ENCODE measurements at places on chromosomes 13 and 19.

DNA sequence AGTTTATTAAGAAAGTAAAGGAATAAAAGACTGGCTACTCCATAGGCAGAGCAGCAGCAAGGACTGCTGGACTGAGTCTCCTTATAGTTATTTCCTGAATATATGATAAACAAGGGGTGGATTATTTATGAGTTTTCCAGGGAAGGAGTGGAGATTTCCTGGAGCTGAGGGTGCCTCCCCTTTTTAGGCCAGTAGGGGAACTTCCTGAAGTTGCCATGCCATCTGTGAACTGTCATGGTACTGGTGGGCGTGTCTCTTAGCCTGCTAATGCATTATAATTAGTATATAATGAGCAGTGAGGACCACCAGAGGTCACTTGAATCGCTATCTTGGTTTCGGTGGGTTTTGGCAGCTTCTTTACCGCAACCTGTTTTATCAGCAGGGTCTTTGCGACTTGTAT lies 13.5 kb downstream of the ZSCAN5A start:
- DNase-seq, result no peak

- DNase-seq, result no peak
These were observed 277.5 kb downstream of the NHLRC3 start for GRCh38 chr13:39315796-39316195.

- no peak for DNase-seq
These were observed 67.8 kb downstream of the DGKH start for GRCh38 chr13:42116225-42116624.

DNA sequence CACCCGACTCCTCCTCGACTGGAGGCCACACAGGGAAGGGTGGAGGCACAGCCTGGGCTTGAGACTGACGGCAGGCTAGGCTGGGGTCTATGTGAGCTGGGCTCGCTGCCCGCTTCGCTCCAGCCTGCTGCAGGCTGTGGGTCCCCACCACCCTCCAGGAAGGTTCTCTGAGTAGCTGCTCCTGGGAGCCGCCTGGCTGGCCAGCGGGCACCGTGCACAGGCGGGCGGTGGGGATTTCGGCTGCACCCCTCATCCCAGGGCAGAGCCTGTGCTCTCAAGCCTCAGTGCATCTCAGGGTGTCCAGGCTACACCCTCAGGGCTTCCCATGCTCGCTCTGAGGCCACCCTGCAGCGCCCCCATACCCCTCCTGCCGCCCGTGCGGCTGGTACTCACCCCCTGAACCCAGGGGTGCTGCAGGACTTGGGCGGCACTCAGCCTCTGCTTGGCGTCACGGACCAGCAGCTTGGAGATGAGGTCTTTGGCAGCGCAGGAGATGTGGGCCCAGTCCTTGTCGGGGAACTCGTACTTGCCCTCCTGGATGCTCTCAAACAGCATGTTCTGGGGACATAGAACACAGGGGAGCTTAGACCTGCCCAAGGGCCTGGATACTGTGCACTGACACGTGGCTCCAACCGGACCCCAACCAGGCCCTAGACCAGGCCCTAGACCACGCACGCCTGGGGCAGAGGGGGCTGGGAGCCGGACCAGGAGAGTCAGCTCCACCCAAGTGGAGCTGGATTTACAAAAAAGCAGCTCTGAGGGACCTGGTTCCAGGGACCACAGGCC lies 10.2 kb downstream of the MKNK2 start:
- DNase-seq, result no peak

DNA sequence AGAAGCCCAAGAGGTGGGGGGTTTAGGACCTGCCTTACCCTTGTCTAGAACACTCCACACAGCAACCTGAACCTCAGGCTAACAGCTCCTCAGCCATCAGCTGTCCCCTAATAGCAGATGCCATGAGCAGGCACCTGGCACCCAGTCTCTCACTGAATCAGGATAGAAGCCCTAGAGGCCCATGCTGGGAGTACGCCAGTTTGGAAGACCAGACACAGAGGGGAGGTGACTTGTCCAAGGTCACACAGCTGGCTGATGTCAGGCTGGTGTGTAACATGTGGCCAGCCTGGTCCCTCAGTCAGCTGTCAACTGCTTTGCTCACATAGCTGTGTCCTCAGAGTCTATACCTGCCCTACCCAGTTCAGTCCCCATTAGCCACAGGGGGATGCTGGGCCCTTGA lies 12.8 kb upstream of the SAMD1 start:
- no peak for DNase-seq

DNA sequence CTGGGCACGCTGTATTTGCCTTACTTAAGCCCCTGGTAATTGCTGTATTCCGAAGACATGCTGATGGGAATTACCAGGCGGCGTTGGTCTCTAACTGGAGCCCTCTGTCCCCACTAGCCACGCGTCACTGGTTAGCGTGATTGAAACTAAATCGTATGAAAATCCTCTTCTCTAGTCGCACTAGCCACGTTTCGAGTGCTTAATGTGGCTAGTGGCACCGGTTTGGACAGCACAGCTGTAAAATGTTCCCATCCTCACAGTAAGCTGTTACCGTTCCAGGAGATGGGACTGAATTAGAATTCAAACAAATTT lies 676 bp downstream of the BRCA2 start:
- DNase-seq, result no peak

GRCh38 chr13:26132756-26133155 lies 80.9 kb upstream of the SHISA2 start:
- DNase-seq, result no peak

GRCh38 chr19:47135156-47135555 lies 4.5 kb downstream of the SAE1 start:
- no peak for DNase-seq

GRCh38 chr13:31204592-31204991 lies 4.8 kb downstream of the B3GLCT start:
- no peak for DNase-seq

- DNase-seq, result peak; percentile 36
These were observed 47.6 kb downstream of the PTPRS start for GRCh38 chr19:5292822-5293611.

GRCh38 chr13:43230989-43231388 lies 207.6 kb downstream of the DNAJC15 start:
- DNase-seq, result no peak

DNA sequence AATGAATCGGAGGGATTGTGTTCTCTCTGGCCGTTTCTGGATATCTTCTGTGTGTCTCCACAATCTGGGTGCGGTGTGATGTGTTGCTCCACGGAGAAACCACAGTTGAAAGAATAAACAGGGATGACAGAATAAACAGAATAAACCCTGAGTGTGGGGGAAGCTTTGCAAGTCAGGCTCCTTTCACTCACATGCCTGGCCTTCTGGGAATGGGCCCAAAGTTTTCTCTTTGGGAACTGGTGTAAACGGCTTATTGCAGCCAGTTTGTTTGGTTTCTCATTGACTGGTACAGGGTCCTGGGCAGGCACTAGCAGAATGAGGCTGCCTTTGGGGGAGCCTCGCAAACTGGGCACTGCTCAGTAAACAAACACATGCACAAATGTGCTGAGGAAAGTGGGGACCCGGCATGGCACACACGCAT lies 324.7 kb downstream of the DLEU7 start:
- DNase-seq, result no peak

DNA sequence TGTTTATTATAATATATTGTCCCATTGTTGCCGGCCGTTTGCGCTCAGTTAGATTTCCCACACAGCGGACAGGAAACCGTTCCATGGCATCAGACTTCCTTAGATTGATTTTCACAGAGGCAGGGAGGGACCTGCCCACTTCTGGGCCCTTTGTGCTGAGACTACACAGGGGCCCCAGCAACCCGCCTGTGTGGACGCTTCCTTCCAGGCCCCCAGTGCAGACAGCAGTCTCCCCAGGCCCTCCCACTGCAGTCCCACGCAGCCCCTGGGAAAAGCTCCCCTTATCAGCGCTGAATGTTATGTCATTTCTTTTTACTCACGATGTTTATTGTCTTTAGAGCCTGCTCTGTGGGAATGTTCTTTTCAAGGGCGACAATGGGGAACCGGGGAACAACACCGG lies 351.7 kb upstream of the ARGLU1 start:
- DNase-seq, result no peak

DNA sequence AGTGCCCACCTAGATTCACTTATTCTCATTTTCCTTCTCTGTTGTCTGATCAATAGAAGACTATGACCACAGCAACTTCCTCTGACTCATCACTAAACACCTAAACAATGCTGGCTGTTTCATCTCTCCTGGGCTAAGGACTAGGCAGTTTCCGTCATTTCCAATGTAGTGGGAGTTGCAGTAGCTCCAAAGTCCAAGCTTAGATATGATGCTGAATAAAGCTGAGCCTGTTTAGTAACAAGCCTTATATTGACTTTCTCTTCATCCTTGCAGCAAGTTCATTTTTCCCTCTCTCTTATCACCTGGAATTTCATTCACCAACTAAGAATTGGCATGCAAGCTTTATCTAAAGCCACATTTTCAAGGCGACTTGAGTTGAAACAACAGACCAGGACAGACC lies 53.5 kb upstream of the PCDH9 start:
- no peak for DNase-seq

GRCh38 chr13:72448082-72448481 lies 279.3 kb downstream of the MZT1 start:
- DNase-seq, result no peak

GRCh38 chr19:11025445-11025844 lies 63.8 kb upstream of the LDLR start:
- no peak for DNase-seq

GRCh38 chr19:32673573-32673972 lies 1.4 kb downstream of the ANKRD27 start:
- DNase-seq, result no peak

GRCh38 chr19:49923055-49924003 lies 5.7 kb upstream of the ATF5 start:
- no peak for DNase-seq

DNA sequence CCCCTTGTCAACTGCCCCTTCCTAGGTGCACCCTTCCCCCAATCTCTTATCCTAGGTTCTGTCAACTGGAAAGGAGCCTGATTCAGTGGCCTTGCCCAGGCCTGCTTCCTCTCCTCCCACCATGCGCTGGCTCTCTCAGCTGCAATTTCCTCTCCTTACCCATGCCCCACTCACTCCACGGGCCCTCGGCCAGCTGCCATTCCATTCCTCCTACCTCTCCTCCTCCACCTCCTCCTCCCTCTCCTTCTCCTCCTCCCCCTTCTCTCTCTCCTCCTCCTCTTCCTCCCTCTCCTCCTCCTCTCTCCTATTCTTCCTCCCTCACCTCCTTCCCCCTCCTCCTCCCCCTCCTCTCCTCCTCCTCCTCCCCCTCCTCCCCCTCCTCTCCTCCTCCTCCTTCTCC lies 9.6 kb upstream of the TIMM44 start:
- no peak for DNase-seq

DNA sequence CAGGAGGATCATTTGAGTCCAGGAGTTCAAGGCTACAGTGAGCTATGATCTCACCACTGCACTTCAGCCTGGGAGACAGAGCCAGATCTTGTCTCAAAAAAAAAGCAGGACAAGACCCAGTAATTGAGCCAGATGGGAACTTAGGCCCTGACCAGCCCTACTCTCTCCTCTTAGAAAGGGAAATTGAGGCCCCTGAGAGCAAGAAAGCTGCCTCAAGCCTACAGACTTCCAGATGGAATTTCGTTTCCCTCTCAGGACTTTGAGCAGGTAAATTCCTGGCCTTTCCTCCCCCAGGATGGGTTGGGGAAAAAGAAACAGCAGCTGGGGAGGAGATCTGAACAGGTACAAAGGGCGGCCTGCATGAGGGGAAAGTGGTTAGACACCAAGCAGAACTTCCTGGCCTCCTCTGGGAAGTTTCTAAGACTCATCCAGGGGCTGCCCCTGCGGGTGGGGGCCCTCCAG lies 3.6 kb upstream of the BCL3 start:
- no peak for DNase-seq

GRCh38 chr19:49064029-49064629 lies 489 bp downstream of the NTF4 start:
- DNase-seq, result no peak

- no peak for DNase-seq
These were observed 1.7 kb downstream of the UBXN6 start for GRCh38 chr19:4455719-4456475.

- peak; percentile 65 for DNase-seq
These were observed at the start of gene BRD4 for GRCh38 chr19:15332311-15332996. Gene BRD4 (minus strand): TSS chr19:15332539. CDS start chr19:15273099, 59,440 bp downstream.

DNA sequence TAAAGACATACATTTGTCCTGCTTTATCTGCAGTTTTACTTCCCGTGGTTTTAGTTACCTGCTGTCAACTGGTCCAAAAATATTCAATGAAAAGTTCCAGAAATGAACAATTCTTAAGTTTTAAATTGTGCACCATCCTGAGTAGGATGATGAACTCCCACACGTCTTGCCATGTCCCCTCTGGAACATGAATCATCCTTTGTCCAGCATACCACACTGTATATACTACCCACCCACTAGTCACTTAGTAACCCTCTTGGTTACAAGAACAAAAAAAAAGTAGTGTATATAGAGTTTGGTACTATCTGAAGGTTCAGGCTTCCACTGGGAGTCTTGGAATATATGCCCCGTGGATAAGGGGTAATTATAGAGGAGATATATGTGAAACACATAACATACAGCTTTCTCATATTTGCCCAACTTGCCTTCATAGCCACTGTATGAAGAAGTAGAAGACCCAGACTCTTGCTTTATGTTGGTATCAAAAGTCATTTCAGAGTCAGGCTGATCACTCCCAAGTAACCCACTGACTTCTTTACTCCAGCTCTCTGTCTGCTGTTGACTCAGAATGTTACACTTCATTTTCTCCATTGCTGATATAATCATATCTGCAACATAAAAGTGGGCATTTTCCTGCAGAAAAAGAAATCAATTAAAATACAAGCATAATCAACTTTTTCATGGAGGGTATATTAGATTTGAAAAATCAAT lies 19.3 kb downstream of the RUBCNL start:
- no peak for DNase-seq

DNA sequence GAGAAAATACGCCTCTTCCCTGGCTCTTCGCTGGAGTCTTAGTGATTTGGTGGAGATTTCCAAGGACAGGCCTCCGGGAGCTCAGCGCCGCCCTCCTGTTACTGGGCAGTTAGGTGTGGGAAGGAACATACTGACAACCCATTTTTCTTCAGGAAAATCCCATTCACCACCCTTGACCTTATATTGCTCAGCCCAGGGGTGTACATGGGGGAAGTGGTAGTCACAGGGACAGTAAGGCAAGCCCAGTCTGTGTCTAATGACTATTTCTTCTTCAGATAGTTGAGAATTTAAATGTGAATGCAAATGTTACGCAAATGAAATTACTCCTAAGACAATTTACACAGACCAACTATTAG lies 119.4 kb downstream of the UQCRFS1 start:
- no peak for DNase-seq

DNA sequence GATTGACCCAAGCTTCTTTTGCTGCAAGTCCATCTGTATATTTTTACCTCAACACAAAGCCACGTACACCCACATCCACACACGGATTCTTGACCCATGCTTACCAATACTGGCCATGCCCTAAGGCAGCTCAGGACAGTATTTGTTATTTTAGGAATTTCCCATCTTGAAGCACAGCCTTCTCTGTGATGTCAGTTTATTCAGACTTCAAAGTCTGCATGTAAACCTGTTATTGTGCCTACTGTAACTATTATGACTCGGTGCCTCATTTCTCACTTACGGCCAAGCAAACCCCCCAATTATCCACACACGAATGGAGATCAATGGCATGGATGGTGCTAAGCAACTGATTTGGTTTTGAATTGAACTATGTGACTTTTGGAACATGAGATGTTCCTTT lies 17.5 kb downstream of the CLDN10 start:
- DNase-seq, result no peak

GRCh38 chr13:39350461-39350881 lies 252.5 kb downstream of the LHFPL6 start:
- DNase-seq, result no peak

GRCh38 chr13:47289567-47289966 lies 392.7 kb upstream of the HTR2A start:
- DNase-seq, result no peak

GRCh38 chr19:53037101-53038097 lies 7.1 kb upstream of the ERVV-2 start:
- DNase-seq, result no peak
